ENCODE measurements at places on chromosomes 5 and 9. TPM values are rescaled to one million over a fixed set of nuclear protein-coding genes. Genes with fewer than 3 reads are reported as not detected.

GRCh38 chr9:7011395-7012067, 253.8 kb downstream of the KDM4C start:
- no peak for DNase-seq

GRCh38 chr9:129194221-129194620, 16.2 kb upstream of the IER5L start:
- no peak for DNase-seq

DNA sequence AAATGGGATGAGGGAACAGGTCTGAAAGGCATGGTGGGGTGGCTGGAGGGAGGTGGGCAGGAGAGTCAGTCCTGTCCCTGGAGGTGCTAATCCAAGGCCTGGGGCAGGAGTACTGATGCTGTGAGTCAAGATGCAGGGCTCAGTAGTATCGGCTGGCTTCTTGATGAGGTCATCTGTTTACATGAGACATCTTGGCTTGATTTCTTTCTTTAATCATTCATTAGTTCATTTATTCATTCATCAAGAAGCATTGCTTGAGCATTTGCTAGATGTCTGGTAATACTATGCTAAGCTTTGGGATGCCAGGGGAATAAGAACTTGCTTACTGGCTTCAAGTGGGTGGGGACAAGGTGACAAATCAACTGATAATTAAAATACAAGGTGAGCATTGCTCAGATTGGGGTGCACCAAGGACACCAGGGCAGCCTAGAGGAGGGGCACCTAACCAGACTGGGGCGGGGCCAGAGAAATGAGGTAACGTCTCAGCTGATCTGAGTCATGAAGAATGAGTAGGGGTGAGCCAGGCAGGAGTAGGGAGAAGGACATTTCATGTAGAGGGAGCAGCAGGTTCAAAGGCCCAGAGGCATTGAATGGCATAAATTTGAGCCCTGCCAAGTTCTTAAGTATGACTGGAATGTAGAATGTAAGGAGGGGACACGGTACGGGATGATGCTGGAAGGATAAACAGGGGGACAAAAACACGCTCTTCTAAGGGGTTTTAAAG, 88.8 kb downstream of the EGFLAM start:
- DNase-seq: no peak

- no peak for DNase-seq
Measured at GRCh38 chr5:131198625-131199024, 27.9 kb downstream of the LYRM7 start.

DNA sequence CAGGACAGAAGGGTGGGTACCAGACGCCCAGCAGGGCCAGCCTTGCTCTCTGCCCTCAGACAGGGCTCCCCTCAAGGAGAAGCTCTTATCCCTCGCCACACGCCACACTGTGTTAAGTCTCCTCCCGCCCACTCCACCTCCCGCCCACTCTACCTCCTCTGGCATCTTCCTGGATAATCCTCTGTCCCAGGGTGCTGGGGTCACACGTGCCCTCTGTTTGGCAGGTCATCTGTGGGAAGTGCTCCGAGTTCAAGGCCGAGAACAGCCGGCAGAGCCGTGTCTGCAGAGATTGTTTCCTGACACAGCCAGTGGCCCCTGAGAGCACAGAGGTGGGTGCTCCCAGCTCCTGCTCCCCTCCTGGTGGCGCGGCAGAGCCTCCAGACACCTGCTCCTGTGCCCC, 26.0 kb upstream of the SUSD3 start:
- DNase-seq: no peak

DNA sequence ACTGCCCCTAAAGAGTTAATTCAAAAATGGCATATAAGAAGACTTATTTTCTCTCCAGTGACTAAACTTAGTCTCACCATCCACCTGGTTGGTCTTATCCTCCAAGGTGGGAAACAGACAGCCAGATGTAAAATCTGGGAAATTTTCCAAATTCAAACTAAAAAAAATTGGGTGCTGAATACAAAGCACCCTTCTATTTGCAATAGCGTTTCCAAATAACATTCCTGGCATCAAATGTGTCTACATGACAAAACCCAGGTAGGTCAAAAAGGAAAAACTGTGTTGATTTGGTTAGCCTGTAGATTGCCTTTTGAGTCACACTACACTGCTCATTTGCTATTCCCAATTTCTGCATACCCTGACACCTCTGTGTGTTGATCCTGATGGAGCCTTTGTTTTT, 252.2 kb downstream of the NR2F1-AS1 start:
- no peak for DNase-seq

- DNase-seq: no peak
Measured at GRCh38 chr5:120320626-120321025, 143.5 kb upstream of the PRR16 start.

DNA sequence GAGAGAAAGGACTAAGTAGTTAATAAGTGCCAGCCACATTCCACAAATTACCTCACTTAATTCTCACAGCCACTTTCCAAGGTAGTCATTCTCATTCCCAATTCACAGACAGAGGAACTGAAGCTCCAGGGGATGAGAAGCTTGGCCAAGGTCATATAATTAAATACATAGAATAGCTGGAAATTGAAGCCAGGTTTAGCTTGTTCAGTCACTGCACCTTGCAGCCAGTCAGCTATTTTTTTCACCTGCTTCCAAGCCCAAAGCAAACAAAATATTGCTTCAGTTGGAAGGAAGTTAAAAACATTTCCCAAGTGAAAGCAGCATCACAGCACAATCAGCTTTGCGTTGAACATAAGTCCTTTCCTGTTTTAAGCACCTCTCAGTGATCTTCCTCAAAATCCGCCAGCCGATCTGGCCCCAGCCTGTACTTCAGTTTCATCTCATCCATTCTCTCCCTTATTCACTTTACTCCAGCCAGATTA, 4.8 kb downstream of the ALDH1A1 start:
- no peak for DNase-seq

- DNase-seq: no peak
Measured at GRCh38 chr5:53170746-53171349, 61.3 kb upstream of the MOCS2 start.

- DNase-seq: no peak
Measured at GRCh38 chr9:136110082-136111061, 8.3 kb downstream of the TMEM250 start.

DNA sequence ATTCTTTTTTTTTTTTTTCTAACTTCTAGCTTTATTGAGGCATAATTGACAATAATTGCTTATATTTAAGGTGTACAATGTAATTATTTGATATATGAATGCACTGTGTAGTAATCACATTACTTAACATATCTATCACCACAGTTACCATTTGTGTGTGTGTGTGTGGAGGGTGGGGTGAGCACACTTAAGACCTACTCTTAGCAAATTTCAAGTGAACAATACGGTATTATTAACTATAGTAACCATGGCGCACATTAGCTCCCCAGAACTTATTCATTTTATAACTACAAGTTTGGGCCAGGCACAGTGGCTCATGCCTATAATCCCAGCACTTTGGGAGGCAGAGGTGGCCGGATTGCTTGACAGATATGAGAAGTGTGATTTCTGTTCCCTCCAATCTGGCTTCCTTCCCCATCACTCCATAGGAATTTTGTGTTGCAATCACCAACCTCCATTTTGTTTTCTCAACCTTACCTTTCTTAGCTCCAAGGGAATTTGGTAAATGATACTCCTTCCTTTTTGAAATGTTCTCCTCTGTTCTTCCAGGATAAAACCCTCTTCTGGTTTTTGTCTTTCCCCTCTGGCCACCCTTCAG, 14.9 kb downstream of the TXN start:
- DNase-seq: no peak

GRCh38 chr9:108150736-108151586, 661.4 kb upstream of the KLF4 start:
- no peak for DNase-seq

DNA sequence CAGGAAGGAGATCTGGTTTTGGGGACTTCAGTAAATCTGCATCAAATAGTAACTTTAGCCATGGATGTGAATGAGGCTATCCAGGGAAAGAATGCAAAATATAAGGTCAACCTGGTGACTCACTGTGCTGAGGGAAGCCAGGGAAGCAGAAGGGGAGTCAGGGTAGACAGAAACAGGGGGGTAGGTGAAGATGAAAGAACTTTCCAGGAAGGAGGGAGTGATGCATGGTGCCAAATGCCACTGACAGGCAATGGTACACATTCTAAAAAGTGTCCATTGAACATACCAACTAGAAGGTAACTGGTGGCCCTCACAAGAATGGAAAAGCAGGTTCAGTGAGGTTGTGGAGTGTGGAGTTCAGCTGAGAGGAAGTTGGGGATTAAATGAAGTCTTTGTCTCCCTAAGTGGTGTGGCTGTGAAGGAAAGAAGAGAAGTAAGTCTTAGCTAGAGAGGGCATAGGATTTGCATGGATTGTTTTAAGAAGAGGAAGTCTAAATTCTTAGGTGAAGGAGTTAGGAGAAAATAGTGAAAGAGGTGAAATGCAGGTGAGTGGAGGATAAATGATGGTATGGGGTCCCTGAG, 35.5 kb downstream of the PALM2AKAP2 start:
- no peak for DNase-seq

- no peak for DNase-seq
Measured at GRCh38 chr5:9898319-9898718, 268.2 kb upstream of the TAS2R1 start.

DNA sequence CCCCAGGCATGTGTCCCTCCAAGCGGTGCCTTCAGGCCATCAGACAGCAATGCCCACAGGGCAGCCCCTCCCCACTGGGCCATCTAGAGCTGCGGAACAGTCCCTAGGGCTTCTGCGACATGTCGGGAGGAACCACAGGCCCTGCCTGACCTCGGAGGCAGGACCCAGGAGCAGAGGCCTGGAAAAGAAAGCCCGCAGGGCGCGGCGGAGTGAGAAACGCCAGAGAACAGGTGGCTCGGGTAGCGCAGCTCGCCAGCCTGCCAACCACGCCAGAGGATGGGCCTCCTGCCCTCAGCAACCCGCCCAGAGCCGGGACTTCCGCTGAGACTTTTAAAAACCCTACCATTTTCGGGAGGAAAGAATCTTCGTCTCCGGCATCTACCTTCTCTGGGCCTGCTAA, 715 bp downstream of the LCN8 start:
- DNase-seq: no peak

- DNase-seq: no peak
Measured at GRCh38 chr9:78882481-78882880, 585.6 kb downstream of the PSAT1 start.

GRCh38 chr5:54965806-54966205, 19.6 kb downstream of the ESM1 start:
- DNase-seq: no peak

DNA sequence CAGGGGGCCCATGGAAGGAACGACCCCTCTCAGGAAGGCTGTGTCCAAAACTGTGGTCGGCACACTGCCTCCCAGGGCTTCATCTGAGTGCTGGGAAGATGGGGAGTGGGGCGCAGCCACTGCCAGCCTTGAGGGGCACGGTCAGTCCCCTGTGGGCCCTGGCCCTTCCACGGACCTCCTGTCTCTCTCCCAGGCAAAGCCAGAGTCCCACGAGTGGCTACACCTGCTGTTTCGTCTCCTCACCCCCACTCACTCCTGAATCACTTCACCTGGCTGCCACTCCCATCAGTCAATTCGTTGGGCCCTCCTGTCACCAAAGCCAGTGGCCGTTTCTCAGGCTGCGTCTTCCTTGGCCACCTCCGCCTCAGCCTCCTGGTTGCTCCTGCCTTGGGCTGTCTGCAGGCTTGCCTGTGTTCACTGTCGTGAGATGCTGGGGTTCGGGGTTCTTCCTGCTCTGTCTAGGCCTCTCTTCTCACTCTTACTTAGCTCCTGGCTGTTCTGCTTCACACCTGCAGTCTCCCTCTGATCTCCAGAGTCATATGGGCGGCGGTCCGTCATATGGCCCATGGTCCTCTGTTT, 58.8 kb upstream of the RNF130 start:
- DNase-seq: no peak

DNA sequence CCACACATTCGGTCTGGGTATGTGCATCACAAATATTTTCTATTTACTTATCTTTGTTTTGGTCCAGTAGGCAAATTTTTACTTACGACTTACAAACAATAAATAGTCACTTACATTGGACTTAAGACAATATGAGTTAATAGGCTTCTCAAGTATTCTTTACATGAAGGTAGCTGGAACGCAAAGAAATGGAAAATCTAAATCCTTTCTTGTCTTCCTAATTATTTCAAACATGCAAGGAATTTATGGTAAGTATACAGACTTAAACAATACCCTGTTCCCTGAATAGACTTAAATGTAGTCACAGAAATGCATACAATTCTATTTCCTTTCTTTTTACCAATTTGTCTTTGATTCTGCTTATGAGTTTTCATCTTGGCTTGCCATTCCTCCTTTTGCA, 262.6 kb upstream of the EFNA5 start:
- no peak for DNase-seq

The TERT gene
- total RNA-seq: 4.3 TPM

The NUTM2F gene
- total RNA-seq: not detected

The AMBP gene
- total RNA-seq: 678 TPM

The SHISAL2B gene
- 0.51 TPM for total RNA-seq

The PCDHB7 gene
- total RNA-seq: 1.1 TPM

The C9orf153 gene
- total RNA-seq: 0.69 TPM

The PPWD1 gene
- 56.9 TPM for total RNA-seq

The MAMDC4 gene
- 40.0 TPM for total RNA-seq

The PCDHGB6 gene
- 23.1 TPM for total RNA-seq

The ADAMTS19 gene
- total RNA-seq: 32.6 TPM

The IRGM gene
- not detected for total RNA-seq

The OLFM1 gene
- 1.8 TPM for total RNA-seq

The GHR gene
- total RNA-seq: 6.6 TPM
